ENCODE measurements at places on chromosomes 1 and 21.

GRCh38 chr1:109643385-109644230, 12.3 kb upstream of the GSTM4 start:
- DNase-seq, result peak; percentile 95

GRCh38 chr1:58939666-58940370, 156.0 kb upstream of the JUN start:
- DNase-seq, result no peak

- no peak for DNase-seq
These were observed 77.6 kb upstream of the PGBD5 start for GRCh38 chr1:230503726-230504125.

DNA sequence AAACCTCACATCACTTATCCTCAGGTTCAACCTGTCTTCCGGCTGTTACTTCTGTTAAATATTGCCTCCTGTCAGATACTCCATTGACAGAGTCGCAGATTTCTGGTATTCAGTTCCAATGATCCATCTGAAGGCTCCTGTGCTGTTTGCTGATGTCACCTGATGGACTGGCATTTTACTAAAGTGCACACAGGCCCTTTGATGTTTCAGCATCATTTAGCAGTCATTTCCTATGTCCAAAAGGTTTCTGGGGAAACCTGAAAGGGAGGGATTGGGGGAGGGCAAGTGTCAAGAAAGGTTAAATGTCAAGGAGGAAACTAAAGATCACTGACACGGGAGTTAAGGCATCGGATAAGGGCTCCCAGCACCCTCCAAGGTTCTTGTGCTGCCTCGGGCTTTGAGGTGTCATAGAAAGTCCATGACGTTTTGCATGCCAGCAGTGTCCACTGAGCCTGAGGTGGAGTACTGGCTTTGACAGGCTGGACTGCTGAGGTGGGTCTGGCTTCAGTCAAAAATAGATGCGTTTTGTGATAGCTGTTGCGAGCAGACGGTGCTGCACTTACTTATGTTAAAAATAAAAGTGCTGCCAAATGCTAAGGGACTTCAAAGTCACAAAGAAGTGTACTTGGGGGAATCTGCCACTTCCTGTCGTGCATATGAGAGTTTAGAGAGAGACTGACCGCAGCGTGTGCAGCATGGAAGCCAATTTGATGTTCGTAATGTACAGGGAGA, 30.8 kb downstream of the XCL2 start:
- peak; percentile 63 for DNase-seq

DNA sequence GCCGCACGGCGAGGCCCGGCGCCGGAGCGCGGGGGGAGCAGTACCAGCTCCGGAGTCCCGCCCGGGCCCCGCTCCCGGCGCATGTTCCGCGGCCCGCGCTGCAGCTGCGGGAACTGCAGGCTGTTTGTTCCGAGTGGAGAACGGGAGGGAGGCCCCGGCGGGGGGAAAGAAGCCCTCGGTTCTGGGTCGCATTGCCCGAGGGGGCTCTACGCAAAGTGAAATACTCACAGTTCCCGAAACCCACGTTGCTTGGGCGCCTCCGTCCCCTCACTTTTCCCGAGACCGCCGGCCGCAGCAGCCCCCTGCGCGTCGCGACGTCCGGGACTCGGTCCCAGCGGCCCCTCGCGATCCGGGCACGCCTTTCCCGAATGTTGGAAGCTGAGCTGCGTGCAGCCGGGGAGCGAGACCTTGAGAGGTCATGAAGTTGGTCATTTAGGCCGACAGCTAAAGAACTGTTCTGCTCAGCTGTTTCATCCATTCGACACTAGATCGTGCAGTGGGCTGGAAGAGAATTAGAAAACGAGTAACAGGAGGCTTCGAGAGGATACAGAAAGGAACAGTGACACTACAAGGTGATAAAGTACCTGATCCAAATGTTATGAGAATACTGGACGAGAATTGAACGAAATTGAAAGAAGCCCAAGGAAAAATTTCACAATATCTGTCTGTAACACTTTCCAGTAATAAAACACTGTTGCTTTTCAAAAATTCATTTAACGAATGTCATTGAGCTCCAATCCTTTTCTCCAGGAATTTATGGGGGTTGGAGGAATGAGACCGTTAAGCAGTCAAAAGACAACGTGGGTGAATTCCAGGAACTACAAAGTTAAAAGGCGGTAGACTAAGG, 657 bp upstream of the LIN9 start:
- DNase-seq, result no peak

GRCh38 chr1:174289644-174290310, 130.5 kb downstream of the RABGAP1L start:
- DNase-seq, result no peak

DNA sequence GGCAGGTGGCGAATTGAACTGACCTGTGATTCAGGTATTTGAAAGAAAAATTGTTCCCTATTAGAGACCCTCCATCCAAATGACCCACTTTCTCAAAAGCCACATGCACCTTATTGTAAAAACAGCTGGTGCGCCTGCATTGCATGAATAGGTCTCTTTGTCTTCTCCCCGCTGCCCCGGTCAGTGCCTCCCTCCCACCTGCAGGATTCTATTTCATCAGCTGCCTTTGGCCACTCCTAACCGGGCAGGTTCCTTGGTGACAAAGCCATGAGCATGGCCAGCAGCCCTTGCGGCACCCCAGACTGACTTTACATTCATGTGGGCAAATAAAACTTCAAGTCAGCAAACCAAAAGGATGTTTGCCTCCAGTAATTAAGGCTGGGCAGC, 6.4 kb downstream of the TMPRSS3 start:
- no peak for DNase-seq

GRCh38 chr1:228801068-228801467, 65.8 kb downstream of the RHOU start:
- no peak for DNase-seq

GRCh38 chr1:51491166-51491981, 27.7 kb downstream of the EPS15 start:
- DNase-seq, result no peak

- peak; percentile 37 for DNase-seq
These were observed 34.2 kb downstream of the IGFN1 start for GRCh38 chr1:201224666-201225370.

DNA sequence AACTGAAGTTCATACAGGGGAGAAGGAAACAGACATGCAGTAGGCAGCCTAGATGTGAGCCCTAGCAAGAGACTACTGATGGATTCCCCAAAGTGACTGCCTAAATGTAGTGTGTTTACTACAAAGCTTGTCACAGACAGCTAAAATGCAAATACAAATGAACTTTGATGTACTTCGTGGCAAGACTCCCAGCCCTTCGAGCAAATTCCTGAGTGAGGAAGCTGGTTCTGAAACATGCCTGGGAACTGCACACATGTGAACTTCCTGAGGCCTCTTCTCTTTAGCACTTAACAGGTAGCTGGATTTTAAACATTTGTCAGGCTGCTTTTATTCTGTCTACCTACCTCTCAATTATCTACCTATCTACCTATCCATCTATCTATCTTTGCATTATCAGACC, 6.7 kb upstream of the IRF2BP2 start:
- no peak for DNase-seq

- no peak for DNase-seq
These were observed 297.6 kb downstream of the TTLL7 start for GRCh38 chr1:83701355-83701754.

GRCh38 chr1:33377756-33378155, 53.1 kb downstream of the PHC2 start:
- no peak for DNase-seq

DNA sequence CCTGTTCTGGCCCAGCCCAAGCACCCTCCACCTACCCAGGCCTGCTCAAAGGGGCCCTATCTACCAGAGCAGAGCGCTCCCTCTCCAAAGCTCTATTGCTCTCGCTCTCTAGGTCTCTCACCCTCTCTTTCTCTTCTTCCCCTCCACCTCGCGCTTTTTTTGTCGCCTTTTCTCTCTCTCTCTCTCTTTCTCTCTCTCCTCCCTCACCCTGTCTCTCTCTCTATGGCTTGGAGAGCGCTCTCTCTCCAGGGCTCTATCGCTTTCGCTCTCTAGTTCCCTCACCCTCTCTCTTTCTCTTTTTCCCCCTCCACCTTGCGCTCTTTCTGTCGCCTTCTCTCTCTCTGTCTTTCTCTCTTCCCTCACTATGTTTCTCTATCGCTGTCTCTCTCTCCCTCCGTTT, 3.4 kb upstream of the ZNF678 start:
- DNase-seq, result no peak

DNA sequence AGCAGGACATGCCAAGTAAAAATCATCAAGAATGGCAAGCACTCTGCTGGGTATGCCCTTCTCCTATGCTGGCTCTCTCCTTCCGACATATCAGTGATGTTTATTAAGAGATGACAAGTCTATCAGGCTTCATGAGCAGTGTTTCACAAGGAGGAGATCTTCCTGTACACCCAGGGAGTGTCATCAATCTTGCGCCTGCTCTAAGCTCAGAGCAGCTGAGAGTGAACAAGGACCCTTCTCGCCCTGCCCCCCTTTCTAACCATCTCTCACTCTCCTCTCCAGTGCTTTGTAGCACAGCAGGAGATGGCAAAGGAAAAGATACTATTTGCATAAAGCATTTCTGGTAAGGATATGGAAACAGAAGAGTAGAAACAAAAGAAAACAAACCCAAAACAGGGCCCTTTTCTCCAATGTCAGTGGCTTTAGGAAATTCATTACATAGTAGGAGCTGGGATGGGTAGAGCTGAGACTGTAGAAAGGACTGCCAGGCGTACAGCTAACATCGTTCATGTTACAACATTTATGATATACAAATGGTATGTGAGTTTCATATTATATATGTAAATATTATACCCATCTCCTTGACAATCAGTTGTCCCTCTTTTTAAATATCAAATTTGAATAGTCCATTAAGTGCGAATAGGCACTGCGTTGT, 201.7 kb downstream of the NUF2 start:
- no peak for DNase-seq

DNA sequence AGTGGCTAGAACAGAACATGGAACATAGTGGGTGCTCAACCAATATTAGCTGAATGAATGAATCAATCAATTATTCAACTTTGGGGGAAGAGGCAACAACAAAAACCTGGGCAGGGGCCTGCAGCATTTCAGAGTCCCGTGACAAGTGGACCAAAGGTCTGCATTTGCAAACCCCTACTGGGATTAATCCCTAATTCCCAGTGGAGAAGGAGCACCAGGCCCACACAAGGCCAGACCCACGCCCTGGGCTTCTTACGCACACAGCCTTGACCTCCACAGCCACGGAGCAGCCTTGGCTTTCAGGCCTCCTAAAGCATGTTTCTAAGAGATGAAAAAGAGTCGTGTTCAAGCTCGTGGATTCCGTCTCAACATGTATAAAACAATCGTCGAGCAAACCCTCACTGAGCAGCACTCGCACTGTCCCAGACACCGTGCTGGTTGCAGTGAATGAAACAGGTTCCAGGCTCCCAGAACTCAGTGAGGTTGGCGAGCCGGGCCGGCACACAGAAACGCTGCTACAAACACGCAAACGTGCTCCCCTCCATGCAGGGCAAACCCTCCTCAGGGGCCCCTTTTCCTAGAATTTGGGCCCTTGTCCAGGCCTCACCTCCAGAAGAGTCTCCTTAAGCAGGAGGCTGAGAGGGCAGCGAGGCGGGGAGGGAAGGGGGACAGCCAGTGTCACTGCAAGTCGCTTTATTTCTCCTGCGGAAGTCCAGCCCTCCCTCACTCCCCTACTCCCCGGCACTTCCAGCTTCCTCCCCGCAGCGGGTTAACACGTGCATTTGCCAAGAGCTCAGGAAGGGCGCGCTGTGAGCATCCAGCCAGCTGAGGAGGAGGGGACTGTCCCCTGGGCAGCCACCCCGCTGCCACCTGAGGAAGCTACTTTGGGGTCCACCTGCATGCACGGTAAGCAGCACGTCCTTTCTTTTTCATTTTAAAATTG, 556.4 kb downstream of the KIF26B start:
- DNase-seq, result no peak

DNA sequence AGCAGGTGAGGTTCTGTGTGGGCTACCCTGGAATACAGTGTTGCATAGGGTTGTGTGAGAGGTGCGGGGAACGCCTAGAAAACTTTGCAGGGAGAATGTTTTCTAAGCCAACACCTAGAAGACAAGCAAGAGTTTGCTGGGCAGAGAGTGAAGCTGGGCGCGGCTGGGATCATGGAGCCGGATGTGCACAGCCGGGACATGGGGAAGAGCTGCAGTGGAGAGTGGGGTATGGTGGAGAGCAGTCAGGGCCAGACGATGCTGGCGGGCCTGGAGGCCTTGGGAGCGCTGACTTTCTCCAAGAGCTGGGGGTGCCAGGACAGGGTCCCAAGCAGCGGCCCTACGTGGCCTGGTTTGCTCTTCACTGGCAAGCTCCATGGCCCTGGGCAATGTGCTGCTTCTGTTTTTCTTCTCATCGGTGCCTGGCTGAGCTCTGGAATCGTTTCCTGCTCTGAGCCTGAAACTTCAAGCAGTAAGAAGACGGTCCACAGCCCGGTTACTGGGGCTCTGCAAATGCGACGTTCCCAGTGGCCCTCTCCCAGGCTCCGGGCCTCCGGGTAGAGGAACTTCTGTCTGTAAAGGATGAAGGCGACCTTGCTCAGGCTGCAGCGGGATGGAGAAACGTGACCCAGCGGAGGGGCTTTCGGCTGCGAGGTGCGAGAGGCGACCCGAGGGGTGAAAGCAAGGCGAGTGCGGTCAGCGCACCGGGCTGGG, 51.9 kb upstream of the CD34 start:
- no peak for DNase-seq

DNA sequence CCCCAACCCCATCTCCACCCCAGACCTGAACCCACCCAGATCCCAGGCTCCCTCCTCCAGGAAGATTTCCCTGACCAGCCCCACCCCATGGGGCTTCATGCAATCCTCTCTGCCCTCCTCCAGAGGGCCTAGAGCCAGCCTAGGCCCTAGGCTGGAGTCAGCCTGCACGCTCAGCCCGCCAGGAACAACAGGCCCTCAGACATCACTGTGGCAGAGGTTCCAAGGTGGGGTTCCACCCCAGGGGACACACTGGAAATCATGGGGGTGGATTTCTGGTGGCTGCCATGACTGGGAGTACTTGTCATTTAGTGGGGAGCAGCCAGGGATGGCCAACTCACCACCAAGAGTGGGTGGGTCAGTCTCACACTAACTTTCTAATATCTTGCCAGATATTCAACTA, 122.0 kb downstream of the GLIS1 start:
- peak; percentile 38 for DNase-seq

DNA sequence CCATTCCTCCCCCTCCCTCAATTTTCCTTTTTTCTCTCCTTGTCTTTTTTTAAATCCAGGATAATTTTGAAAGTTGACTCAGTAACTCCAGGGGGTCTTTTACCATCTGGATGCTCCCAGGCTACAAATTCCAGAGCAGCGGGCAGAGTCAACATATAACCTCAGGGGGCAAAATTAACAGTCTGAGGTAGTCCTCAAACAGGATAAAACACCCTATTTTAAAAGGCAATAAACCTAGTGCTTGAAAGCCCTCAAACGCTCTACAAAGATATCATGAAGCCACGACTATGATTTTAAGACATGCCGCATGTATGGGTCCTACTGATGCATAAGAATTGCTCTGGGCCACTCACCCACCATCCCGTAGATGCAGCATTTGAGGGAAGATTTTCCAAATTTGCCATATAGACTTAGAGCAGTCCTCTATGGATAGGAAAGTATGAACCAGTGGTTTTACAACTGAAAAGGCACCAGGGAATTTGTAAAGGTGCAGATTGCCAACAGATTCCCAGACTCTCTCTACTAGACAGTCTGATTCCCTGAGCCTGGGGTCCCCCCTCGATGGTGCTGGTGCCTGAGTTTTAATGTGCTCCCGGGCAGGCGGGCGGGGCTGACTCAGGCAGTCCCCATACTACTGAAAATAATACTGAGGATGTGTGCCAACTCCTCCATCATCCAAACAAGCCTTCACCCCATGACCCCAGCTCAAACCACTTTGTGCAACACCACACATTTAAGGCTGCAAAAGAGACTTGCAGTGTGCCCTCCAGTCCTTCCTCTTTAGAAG, 37.2 kb downstream of the PTPN14 start:
- DNase-seq, result no peak

GRCh38 chr1:2934156-2934540, 87.1 kb upstream of the ACTRT2 start:
- no peak for DNase-seq

GRCh38 chr21:28522014-28522799, 470.5 kb downstream of the LTN1 start:
- no peak for DNase-seq
